Amniotic epithelial cell (primary cell): ENCODE measurements at places on chromosomes 13 and 19.

GRCh38 chr13:27534981-27535380 is 84.6 kb upstream of the MTIF3 start:
- DNase-seq, result no peak

DNA sequence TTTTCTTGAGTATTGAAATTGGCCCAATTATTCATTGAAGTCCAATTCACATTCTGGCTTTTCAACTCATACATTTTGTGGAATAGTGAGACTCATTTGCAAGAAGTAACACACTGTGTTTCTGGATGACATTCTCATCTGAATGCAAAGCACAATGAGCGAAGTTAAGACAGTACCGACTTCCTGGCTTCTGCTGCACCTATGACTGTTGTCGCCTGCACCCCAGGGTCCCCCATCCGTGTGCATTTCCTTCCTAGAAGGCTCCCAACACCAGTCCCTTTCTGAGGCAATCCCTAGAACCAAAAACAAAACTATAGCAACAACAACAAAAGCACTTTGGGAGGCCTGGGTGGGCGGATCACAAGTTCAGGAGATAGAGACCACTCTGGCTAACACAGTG is 183.3 kb downstream of the SHISA2 start:
- no peak for DNase-seq

GRCh38 chr19:21838646-21839045 is 2.7 kb upstream of the ZNF43 start:
- DNase-seq, result peak; percentile 78

GRCh38 chr19:54183431-54183830 is 5.9 kb downstream of the MBOAT7 start:
- DNase-seq, result no peak

DNA sequence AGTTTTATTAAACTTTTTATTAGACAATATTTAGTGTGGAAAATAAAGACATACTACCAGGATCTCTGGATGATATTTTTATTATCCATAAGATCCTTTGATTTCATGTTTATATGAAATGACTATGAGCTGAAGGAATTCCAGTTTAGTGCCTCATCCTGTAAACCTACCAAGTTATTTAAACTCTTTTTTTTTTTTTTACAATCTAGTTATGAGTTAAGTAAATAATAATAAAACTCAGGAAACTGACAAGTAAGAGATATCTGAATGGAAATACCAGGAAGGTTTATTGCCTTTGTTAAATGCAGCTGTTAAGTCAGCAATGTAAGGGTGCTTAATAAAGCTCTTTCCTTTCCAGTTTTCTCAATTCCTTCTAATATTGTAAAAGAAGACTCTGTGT is 53.9 kb downstream of the RXFP2 start:
- peak; percentile 38 for DNase-seq

GRCh38 chr13:39879286-39880035 is 224.0 kb downstream of the COG6 start:
- DNase-seq, result no peak

DNA sequence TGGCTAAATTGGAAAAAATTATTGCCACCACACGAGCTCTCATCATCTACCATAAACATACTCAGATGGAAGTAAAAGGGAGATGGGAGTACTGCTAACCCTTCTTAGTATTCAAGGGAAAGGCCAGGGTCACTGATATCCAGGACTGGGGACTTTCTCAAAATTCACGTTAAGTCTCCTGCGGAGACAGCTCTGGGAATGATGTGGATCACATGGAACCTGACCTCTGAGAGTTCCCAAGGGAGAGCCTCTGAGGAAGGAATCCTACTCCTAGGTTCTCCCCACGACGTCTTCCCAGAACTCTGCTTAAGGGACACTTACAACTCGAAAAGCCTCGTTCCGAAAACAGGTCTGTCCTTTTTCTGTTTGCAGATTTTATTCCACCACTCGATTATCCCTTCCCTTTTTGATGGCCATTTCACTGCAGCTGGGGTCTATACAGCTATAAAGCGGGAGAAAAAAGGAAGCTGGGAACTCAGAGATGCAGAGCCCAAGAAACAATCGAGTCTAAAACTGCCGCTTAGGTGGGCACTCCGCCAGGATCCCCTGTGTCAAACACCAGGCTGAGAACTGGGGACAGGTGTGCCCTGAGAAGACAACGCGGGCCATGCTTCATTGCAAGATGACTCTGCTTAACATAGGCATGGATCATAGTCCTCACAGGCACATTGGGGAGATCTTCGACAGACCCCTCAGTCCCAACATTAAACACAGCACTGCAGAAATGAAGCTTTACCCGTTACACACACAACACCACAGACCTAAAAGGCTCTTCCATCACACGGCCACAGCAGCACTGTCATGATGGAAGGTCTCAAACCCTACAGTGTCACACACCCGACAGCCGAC is 823 bp upstream of the ZNF567 start:
- peak; percentile 9 for DNase-seq
